Activated CD4-positive, alpha-beta T cell treated with anti-CD3 and anti-CD28 coated beads, Interleukin-2, amount 50 U/mL, for 24 hours (primary cell): ENCODE measurements at places on chromosomes 6 and 20.

GRCh38 chr6:121492536-121492935 lies 57.1 kb downstream of the GJA1 start:
- DNase-seq, result no peak

- no peak for DNase-seq
These were observed 38.5 kb downstream of the ORC3 start for GRCh38 chr6:87628424-87628823.

GRCh38 chr20:50765674-50766073 lies 29.2 kb upstream of the BCAS4 start:
- DNase-seq, result no peak

DNA sequence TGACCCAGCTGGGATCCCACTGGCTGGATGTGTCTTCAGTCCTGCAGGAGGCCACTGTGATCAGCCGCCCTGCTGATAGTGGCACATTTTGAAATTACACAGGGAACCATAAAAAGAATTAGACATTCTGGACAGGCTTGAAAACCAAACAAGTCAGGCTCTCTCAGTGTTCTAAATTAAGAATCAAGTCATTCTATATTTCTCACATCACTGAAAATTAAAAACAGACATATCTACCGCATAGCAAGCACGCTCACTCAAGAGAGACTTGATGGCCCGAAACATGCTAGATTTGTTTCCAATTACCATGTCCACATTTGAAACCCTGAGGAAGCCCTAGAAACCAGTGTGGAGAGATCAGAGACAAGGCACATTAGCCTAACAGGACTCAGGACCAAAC lies 57.7 kb downstream of the NFATC2 start:
- DNase-seq, result no peak

GRCh38 chr6:23841116-23841515 lies 284.9 kb upstream of the NRSN1 start:
- no peak for DNase-seq

- DNase-seq, result no peak
These were observed 184.3 kb downstream of the CARMIL1 start for GRCh38 chr6:25463441-25463840.

- no peak for DNase-seq
These were observed 91.8 kb downstream of the ASXL1 start for GRCh38 chr20:32449890-32450401.

GRCh38 chr20:33660035-33660684 lies 2.0 kb upstream of the C20orf144 start:
- DNase-seq, result no peak

- no peak for DNase-seq
These were observed 228.5 kb downstream of the PHF3 start for GRCh38 chr6:63864061-63864460.
